ENCODE measurements at places on chromosomes 12 and 14.

- DNase-seq = no peak
Measured at GRCh38 chr12:95956557-95957145, 13.5 kb downstream of the AMDHD1 start.

DNA sequence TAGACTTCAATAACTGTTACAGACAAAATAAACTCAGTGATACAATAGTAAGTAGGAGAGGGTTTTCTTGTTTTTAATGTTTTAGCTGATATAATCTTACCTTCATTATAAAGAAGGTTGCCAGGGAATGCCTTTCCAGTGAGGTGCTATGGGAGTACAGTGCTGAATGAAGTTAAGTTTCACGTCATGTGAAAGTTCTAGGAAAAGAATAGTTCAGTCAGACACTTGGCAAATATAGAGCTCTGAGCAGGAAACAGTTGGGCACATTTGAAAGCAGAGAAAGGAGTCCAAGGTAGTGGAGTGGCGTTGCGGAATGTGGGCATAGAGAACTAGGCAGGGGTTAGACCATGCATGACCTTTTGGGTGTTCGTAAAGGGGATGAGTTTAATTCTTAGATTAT is 88.6 kb upstream of the DCN start:
- no peak for DNase-seq

DNA sequence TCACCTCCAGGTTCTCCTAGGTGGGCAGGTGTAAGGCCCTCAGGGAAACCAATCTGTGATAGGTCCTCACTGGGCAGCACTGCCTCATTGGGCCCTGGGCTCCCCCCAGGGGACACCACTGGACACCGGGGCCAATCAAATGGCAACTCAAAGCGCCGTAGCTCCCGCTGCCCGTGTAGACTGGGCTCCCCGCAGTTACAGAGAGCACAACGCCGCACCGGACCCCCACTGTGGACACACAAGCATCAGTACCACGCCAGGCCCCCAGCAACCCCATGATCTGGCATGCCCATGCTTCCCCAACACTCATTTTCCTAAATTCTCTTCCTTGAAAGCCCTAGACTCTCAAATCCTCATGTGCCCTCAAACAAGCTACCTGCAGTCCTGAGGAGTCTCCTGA is 6.1 kb downstream of the KMT2D start:
- no peak for DNase-seq

DNA sequence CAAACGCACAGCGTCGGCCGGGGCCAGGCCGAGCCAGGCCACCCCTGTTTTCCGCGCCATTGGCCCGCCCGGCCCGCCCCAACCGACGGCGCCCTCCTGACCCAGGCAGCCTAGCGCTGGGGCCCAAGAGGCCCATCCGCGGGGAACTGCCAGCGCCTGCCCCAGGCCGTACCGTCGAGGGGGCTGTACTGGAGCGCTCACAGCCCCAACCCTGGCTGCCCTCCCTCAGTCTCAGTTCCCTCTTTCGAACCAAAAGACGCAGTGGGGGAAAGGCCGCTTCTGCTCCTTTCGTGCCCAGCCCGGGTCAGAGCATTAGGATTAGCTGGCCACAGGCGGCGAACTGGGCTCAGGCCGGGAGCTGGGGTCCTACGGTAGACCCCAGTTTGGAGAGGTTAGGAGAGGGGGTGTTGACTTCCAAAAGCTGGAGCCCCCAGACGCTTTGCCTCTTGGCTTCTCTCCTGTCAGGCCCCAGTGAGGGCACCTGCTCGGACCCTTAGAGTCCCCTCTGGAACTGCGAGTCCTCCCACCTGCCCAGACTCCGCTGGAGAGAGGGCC is 1.9 kb downstream of the NKX2-1 start:
- DNase-seq = no peak

GRCh38 chr12:56110571-56110970 is 5.9 kb upstream of the RPL41 start:
- DNase-seq = no peak

GRCh38 chr12:48586361-48586760 is 16.5 kb upstream of the LALBA start:
- no peak for DNase-seq

DNA sequence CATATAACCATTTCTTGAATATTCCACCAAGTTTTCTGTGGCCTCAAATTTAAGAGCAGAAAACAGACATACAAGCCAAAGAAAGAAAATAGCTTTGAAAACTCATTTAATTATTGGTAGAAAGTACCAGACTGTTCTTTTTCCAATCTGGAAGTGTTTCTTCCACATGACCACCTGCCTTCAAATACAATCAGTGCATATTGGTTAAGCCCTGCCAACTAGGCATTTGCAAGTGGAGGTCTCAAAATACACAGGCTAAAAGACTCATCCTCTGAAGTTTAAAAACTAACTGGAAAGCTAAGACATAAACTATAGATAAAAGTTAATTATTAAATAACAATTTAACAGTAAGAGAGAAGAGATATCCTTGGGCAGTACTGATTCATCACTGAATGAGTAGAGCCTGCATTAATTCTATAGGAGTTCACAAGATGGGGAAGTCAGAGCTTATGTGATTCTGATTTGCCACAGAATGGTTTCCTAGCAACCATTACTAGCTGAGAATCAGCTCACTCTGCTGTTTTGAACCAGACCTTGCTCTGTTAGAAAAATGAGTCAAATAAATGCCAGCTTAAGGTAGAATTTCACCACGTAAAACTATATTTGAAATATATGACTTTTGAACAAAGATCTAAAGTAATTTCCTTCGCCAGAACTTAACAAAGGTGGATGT is 433.8 kb downstream of the FUT8 start:
- no peak for DNase-seq

GRCh38 chr12:29572938-29573337 is 75.5 kb upstream of the OVCH1 start:
- no peak for DNase-seq

DNA sequence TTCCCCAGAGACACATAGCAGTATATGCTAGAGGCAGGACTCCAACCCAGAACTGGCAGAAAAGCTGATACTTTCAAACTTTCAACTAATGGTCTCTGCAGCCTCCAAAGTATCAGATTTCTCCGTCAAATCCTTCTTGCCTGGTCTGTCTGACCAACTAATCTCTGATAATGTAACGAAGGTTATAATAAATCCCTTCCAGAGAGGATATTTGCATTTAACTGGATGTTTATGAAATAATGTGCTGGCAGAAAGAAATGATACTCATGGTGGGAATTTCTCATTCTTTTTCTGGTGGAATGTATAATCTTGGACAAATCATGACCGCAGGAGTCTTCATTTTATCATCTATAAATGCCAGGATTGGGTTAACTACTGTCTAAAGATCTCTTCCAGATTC is 860.3 kb downstream of the DIO2 start:
- DNase-seq = no peak

DNA sequence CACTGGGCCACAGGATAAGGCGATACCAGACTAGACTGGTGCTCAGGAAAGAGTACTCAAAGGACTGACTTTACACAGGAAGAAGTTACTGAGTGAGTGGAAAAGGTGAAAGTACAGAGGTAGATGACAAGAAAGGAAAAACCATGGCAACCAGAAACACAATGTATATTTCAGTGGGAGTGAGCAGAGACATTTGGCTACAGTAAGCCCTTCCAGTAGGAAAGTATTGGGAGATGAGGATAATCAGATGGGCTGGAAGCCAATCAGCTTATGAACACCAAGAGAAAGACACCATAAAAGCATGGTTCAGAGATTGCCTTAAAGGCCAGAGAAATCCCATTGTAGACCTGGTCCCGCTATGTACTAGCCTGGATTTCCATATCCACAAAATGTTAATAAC is 51.6 kb downstream of the TMTC1 start:
- DNase-seq = no peak

- no peak for DNase-seq
Measured at GRCh38 chr14:61872452-61872851, 110.2 kb downstream of the SNAPC1 start.

DNA sequence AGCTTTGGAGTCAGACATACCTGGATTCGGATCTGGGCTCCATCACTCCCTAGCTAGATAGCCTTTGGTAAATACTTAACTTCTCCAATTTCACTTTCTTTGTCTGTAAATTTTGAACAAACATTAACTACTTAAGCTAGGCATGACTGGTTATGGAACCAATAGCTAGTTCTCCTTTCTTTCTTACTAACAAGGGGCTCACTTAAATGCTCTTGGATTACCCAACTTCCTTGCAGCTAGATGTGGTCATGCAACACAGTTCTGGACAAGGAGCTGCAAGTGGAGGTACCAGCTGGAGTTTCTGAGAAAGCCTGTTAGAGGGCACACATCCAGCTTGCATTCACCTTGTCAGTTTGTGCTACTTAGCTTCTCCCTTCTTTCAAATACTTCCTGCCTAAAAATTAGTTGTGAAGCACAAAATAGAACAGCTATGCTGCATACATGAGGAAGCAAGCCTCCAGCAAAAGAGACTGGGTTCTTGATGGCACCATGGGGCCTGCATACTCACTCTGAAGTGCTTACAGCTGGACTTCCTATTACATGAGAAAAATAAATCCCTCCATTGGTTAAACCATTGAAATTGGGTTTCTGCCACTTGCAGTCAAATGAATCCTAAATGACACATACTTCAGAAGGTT is 210.1 kb upstream of the EEA1 start:
- no peak for DNase-seq

DNA sequence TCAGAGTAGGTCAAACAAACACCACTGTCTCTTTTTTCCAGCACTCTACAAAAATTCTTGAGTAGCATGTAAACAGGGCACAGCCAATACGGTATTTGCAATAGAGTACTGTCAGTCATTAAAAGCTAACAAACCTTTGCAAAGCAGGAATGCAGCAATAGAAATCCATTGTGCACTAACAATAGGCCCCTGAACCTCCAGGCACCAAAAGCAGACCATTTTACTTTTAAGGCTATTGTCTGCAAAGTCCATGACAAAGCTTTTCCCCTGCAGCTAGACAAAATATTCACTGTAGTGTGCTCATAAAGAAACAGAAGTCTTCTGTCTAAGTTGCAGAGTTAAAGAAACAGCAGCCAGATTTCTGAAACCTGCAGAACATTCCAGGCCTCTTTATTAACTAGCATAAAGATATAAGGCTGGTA is 191.9 kb downstream of the SOX5 start:
- no peak for DNase-seq

- no peak for DNase-seq
Measured at GRCh38 chr14:55117803-55118441, 11.1 kb upstream of the LGALS3 start.

GRCh38 chr12:43696154-43696553 is 62.4 kb downstream of the PUS7L start:
- DNase-seq = no peak

GRCh38 chr12:11228296-11228879 is 41.1 kb downstream of the PRB3 start:
- DNase-seq = no peak

GRCh38 chr14:22613106-22613695 is 15.1 kb downstream of the ABHD4 start:
- no peak for DNase-seq

GRCh38 chr12:69987579-69988091 is 162.6 kb downstream of the MYRFL start:
- no peak for DNase-seq

- DNase-seq = no peak
Measured at GRCh38 chr14:98008381-98009113, 1211.4 kb downstream of the VRK1 start.

GRCh38 chr12:11768233-11768965 is 118.9 kb downstream of the ETV6 start:
- no peak for DNase-seq

DNA sequence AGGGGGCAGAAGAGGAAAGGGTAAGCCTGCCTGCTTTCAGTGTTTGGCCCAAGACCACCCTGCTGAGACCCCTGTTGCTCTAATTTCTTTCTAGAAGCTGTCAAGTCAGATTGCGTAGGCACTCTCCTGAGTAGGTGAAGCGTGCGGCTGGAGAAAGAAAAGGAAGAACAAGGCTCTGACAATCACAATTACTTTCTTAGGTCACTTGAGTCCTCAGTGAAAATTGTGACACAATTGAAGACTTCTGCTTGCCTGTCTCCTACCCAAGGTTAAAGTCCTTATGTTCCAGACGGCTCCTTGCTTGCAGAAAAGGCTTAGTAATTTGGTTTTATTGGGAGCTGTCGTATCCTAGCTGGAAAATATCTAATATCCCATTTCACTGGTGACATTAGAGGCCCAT is 721 bp upstream of the CTSG start:
- no peak for DNase-seq

GRCh38 chr14:68979722-68980451 is 785 bp upstream of the ACTN1 start:
- DNase-seq = no peak

DNA sequence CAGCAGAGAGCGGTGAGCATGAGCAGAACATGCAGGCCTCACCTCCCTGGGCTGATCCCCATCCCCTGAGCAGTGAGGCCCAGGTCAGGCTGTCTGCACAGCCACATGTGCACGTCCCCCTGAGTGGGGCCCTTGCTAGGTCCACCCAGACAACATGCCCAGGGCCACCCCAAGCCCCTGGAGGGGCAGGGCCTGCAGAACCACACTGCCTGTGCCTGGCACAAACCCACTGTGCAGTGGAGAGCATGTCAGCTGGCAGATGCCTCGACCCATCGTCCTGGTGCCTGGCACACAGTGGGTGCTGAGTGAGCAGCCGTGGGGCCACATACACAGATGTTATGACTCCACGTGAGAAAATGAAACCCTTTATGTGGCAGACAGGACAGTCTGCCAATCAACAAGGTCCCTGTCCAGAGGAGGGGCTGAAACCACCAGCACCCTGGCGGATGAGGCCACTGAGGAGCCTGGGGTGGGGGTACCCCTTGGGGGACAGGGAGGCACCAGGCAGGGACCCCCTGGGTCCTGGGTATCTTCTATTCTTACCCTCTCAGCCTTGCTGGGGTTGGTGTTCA is 8.3 kb downstream of the ANHX start:
- no peak for DNase-seq

GRCh38 chr14:61587081-61587713 is 108.1 kb upstream of the HIF1A start:
- DNase-seq = no peak

DNA sequence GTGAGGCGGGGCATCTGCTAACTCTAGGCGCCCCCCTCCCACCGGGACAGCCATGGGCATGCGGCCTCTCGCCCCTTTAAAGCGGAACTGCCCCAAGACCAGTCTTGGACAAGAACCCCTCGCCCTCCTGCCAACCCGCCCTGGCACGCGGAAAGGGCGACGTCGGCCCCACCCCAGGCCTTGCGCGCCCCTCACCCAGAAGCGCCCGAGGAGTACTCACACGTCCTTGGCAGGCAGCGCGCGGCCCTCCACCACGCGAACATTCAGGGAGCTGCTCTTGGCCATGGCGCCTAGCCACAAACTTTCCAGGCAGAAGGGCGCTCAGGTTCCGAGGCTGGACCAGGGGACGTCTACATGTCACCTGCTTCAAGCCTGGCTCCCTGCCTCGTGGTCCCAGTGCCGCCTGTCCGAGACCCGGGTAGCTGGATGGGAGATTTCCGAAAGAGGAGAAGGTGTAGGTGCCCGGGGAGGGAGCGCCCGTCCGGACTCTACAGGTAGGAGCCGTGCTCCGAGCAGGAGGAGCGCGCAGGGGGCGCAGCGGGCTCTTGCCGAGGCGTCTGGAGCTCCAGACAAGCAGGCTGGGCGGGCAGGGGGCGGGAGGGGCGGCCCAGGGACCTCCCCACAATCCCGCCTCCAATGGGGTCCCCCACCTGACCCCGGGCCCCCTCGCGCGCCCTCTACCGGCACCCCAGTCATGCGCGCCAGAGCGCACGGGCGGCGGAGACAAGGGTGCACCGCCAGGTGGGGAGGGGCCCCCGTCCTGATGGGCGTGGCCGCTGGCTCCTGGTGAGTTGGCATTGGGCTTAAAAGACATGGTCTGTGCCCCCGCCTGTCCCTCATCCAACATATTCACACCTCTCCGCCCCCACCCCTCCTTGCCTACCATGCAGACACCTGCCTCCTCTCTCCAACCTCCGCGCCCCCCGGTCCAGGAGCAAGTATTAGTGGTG is at the start of gene RASAL1:
RASAL1 (minus strand) TSS at position 584 of the 950 bp plus-strand sequence; CDS start at position 285, 299 bp downstream.
- peak; percentile 62 for DNase-seq

Data from activated naive CD4-positive, alpha-beta T cell (primary cell).